ENCODE measurements at places on chromosomes 2 and 18. TPM values are rescaled to one million over a fixed set of nuclear protein-coding genes. Genes with fewer than 3 reads are reported as not detected.

- no peaks in the 10 kb centered on the region for H3K36me3 ChIP-seq
- H3K4me3 ChIP-seq: no peak overlapping the region
- H3K27ac ChIP-seq: no peak overlapping the region
- no peaks in the 10 kb centered on the region for H3K4me1 ChIP-seq
Measured at GRCh38 chr2:145292166-145292565, 772.2 kb upstream of the ZEB2 start.

Gene CLEC4F
- not detected for total RNA-seq

GRCh38 chr2:240142256-240142775 lies 1.9 kb upstream of the OTOS start:
- no peak for DNase-seq
- H3K4me1 ChIP-seq: peaks cover 4% of the 10 kb centered on the region
- peaks cover 1% of the 10 kb centered on the region for H3K27me3 ChIP-seq
- H3K27ac ChIP-seq: no peak overlapping the region

GRCh38 chr2:40962026-40962425 lies 510.1 kb upstream of the SLC8A1 start:
- DNase-seq: no peak
- no peaks in the 10 kb centered on the region for H3K36me3 ChIP-seq
- H3K27me3 ChIP-seq: no peaks in the 10 kb centered on the region

DNA sequence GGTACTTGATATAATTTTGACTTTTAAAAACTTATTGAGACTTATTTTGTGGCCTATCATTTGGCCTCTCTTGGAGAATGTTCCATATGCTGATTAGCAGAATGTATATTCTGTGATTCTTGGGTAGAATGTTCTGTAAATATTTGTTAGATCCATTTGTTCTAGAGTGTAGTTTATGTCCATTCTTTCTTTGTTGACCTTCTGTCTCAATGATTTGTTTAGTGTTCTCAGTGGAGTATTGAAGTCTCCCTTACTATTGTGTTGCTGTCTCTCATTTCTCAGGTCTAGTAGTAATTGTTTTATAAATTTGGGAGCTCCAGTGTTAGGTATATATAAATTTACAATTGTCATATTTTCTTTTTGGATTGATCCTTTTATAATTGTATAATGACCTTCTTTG lies 349.6 kb upstream of the CWC22 start:
- H3K4me1 ChIP-seq: peaks cover 12% of the 10 kb centered on the region
- no peak overlapping the region for H3K4me3 ChIP-seq
- DNase-seq: no peak
- no peaks in the 10 kb centered on the region for H3K27me3 ChIP-seq
- H3K27ac ChIP-seq: no peak overlapping the region
- no peaks in the 10 kb centered on the region for H3K36me3 ChIP-seq

Gene PRADC1
- total RNA-seq: 10.7 TPM

DNA sequence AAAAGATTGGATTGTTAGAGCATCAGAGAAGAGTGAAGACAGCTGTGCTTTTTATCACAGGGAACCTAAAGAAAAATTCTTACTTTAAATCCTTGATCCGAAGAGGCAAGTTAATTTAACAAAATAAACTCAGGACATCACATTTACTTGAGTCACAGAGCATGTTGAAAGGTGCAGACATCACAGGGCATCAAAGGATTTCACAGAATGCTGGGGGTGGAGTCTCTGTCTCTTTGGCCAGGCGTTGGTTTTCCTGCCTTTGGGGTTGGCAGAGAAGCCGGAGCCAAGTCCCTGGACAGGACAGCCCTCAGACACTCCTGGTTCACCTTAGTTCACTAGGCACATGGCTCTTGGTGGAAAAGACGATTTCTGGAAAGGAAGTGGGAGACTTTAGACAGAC lies 56.3 kb downstream of the SH3RF3 start:
- no peak overlapping the region for H3K27ac ChIP-seq
- peaks cover 22% of the 10 kb centered on the region for H3K4me1 ChIP-seq
- H3K36me3 ChIP-seq: peaks cover 17% of the 10 kb centered on the region
- no peak overlapping the region for H3K4me3 ChIP-seq

DNA sequence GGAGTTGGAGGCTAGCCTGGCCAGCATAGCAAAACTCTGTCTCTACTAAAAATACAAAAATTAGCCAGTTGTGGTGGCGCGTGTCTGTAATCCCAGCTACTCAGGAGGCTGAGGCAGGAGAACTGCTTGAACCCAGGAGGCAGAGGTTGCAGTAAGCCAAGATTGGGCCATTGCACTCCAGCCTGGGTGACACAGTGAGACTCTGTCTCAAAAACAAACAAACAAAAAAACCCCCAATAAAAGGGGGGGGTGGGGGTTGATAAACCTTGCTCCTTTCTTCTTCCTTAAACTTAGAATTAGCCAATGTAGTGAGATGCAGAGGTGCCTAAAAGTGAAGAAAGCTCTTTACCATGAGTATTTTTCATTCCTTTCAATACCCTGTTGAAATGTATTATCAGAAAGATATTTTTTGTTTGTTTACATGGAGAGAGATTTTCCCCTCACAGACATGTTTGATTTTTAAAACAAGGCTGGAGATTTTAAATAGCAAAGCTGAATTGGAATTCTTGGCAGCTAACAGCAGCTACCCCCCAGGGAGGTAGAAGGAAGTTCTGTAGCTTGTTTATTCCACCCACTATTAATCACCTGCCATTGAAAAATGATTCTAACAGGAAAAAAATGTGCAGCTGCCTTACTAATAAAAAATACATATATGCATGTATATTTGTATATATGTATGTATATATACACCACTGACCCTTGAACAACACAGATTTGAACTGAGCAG lies 48.6 kb downstream of the GYPC start:
- no peak overlapping the region for H3K27ac ChIP-seq
- H3K36me3 ChIP-seq: peaks cover 10% of the 10 kb centered on the region
- H3K27me3 ChIP-seq: no peaks in the 10 kb centered on the region
- H3K4me1 ChIP-seq: peaks cover 6% of the 10 kb centered on the region

DNA sequence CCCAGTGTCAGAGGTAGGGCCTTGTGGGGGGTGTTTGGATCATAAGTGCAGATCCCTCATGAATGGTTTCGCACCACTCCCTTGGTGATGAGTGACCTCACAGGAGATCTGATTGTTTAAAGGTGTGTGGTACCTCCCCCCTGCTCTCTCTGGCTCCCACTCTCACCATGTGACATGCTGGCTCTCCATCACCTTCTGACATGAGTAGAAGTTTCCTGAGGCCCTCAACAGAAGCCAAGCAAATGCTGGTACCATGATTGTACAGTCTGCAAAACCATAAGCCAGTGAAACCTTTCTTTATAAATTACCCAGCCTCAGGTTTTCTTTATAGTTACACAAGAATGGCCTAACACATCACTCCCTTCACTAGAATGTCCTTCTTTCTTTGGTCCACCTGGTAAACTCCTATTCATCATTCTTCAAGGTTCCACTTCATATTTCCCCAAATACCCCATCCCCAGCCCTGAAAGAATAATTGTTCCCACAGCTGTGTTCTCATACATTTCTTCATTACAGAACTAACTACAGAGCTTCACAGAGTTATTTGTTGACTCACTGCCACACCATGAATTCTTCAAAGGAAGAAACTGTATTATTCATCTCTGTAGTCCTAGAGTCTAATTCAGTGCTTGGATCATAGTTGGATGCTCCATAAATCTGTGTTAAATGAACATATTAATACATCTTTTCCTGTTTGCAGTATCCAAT lies 81.2 kb upstream of the STK17B start:
- peaks cover 78% of the 10 kb centered on the region for H3K4me1 ChIP-seq
- H3K4me3 ChIP-seq: no peak overlapping the region
- H3K27ac ChIP-seq: peak overlapping the region; percentile 44
- H3K36me3 ChIP-seq: peaks cover 3% of the 10 kb centered on the region

Gene STPG4
- 0.47 TPM for total RNA-seq

GRCh38 chr2:18901242-18901641 lies 311.9 kb upstream of the NT5C1B start:
- H3K4me1 ChIP-seq: no peaks in the 10 kb centered on the region
- no peak overlapping the region for H3K27ac ChIP-seq
- DNase-seq: no peak
- peaks cover 27% of the 10 kb centered on the region for H3K36me3 ChIP-seq

DNA sequence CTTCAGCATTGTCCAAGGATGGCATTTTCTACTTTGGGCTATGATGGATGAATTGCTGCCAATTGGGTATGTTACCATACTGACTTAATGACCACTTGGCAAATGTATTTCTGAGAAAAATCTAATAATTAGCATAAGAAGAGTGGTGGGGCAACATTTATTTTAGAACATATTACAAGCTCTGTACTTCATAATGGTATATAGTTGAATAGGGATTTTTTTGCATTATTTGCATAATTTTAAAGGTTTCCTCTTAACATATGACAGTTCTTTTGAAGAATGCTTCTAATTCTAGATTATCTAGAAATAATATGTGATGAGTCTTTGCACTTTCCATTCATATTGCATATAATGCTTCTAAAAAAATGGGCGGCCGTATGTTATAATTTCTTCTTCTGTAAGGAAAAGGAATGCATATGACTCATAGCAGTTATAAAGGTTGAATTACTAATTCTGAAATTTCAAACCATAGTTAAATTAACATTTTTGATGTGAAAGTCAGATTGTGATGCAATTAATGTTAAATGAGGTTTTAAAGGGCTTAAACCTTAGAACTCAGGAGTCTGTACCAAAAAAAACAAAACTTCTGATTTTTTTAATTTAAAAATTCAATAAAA lies 1652.3 kb upstream of the SLC39A10 start:
- no peaks in the 10 kb centered on the region for H3K27me3 ChIP-seq
- peaks cover 15% of the 10 kb centered on the region for H3K36me3 ChIP-seq
- no peak overlapping the region for H3K4me3 ChIP-seq
- DNase-seq: no peak

DNA sequence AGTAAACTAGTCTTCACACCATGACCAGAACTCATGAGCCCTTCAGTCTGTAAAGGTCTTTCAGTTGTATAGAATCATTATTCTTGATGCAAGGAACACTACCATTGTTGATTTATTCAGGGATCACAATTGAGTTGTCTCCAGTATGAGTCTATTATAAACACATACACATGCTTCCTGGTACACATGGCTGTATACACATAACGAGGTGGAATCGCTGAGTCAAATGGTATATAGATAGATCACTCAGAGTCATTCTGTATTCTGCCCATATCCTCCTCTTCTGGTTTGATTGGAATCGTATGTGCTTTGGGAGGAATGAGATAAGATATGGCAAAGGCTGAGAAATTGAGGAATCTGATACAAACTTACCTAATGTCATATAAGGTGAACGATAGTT lies 216.0 kb downstream of the UBE2E3 start:
- peak overlapping the region; percentile 69 for H3K27ac ChIP-seq
- H3K27me3 ChIP-seq: no peaks in the 10 kb centered on the region
- H3K4me1 ChIP-seq: peaks cover 47% of the 10 kb centered on the region
- no peak for DNase-seq
- no peaks in the 10 kb centered on the region for H3K36me3 ChIP-seq

DNA sequence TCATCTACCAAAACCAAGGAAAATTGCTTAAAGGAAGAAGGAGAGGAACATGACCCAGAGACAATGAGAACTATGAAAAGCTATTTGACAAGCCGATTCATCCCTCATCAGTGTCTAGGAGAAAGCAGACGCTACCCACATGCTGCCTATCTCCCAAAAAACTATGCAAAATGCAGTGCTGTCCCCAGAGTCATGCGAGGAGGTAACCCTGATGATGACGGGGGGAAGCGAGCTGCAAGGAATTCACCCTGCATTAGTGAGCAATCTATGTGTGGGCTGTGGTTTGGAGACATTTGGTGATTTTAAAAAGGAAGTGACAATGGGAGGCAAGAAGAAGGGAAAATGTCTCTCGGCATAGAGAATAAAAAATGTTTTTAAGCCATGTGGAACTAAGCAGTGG lies 472.7 kb downstream of the CMPK2 start:
- no peak overlapping the region for H3K27ac ChIP-seq
- no peak overlapping the region for H3K4me3 ChIP-seq
- H3K36me3 ChIP-seq: no peaks in the 10 kb centered on the region

GRCh38 chr2:120517751-120518469 lies 172.0 kb downstream of the INHBB start:
- no peak overlapping the region for H3K4me3 ChIP-seq
- no peaks in the 10 kb centered on the region for H3K4me1 ChIP-seq
- no peak for DNase-seq
- H3K36me3 ChIP-seq: no peaks in the 10 kb centered on the region
- peaks cover 12% of the 10 kb centered on the region for H3K27me3 ChIP-seq

Gene NLRC4
- total RNA-seq: not detected

- DNase-seq: no peak
- peaks cover 7% of the 10 kb centered on the region for H3K36me3 ChIP-seq
- no peak overlapping the region for H3K27ac ChIP-seq
- no peak overlapping the region for H3K4me3 ChIP-seq
- no peaks in the 10 kb centered on the region for H3K27me3 ChIP-seq
Measured at GRCh38 chr2:10557506-10558265, 109.6 kb upstream of the ODC1 start.

Gene G6PC2
- not detected for total RNA-seq

DNA sequence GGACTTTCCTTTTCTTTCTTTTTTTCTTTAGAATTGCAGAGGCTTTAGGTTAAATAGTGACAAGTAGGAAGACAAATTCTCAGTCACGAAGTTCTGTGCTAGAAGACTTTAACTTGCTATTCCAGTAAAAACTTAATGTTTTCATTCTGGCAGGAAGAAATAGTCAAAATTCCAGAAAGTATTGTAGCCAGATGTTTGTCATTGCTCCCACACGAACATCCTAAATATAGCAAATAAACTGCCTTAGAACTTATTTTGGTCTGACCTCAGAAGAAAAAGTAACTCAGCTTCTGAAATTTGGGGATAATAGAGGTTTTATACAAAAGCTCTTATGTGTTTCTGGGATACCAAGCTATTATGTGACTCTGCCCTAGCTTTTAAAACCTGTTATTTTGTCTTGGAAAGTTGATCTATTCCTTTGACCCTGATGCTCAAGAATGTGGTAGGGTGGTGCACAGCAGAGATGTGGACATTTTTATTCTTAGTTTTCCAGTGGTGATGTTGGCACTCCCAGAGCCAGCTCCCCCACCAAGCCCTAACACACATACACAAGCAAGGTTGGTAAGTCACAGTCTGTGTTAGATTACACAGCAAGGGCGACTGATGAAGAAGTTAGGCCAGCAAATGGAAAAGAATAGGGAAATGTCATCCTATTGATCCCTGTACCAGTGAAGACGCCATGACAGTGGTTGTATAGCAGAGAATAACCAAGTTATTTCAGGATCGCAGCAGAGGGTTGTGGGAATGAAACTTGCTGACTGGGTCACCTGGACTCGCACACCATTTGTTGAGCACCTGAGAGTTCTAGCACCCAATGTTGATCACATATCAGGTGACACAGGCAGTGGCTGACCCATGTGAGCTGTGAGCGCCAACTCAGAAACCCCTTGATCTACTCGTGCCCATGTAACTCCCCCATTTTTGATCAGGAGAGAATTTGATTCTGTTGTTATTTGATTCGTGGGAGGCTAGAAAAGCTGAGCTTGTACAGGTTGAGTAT lies 23.7 kb downstream of the FARP2 start:
- H3K27me3 ChIP-seq: no peaks in the 10 kb centered on the region
- no peak overlapping the region for H3K4me3 ChIP-seq
- no peak for DNase-seq
- H3K36me3 ChIP-seq: peaks cover 30% of the 10 kb centered on the region
- no peak overlapping the region for H3K27ac ChIP-seq

DNA sequence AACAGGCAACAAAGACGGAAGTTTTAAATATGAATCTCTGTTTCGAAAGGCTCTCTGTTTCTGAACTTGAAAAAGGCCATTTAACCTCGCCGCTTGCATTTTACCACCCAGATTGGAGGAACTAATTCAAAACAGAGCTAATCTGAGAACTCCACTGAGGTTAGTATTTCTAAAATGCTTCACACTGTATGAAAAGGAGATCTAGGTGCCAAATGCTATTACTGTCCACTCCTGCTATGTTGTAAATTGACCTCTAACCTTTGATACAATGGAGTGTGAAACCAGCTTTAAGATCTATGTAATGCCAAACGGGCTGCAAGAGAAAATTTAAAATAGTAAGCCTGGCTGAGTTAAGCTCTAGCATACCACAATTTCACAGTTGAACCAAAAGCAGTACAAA lies 364.5 kb downstream of the IRS1 start:
- no peaks in the 10 kb centered on the region for H3K36me3 ChIP-seq
- H3K4me1 ChIP-seq: no peaks in the 10 kb centered on the region

Gene ZAP70
- 503 TPM for total RNA-seq
